MM.1S (cell line): ENCODE measurements at places on chromosomes 16 and 17.

DNA sequence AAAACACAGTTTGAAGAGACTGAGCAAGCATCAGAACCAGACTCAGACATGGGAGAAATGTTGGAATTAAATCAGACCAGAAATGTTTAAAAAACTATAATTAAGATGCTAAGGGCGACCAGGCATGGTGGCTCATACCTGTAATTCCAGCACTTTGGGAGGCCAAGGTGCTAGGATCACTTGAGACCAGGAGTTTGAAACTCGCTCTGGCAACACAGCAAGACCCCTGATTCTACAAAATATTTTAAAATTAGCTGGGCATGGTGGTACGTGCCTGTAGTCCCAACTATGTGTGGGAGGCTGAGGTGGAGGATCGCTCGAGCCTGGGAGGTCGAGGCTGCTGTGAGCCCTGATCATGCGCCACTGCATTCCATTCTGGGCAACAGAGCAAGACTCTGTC is 160.3 kb downstream of the COPRS start:
- no peak for DNase-seq

- DNase-seq, result no peak
Observed at GRCh38 chr16:2929693-2930092, 18.0 kb downstream of the FLYWCH1 start.

DNA sequence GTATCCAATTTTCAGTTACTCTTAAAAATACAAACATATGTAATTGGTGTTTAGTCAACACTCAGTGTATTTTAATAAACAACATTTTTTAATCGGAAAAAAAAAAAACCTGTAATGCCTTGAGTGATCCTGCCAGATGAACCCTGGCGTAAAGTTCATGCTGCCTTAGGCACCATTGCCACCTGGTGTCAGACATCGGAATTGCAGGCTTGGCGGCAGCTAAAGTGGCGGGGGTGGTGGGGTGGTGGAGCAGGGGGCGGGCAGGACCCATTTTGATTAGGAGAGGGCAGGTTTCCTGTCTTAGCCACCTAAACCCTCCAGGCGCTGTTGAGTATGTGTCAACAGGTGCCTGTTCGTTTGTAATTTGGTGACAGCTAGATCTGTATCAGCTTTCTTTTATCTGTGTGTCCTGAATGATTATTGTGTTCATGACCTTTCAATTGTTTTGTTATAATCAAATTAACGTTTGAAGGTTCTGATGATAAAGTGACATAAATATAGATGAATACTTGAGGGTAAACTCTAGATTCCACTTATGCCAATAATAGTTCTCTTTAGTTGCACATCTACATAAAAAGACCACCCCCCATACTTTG is 588.7 kb downstream of the CDH13 start:
- DNase-seq, result peak; percentile 11

GRCh38 chr17:28346199-28346580 is 10.6 kb downstream of the TNFAIP1 start:
- DNase-seq, result no peak

DNA sequence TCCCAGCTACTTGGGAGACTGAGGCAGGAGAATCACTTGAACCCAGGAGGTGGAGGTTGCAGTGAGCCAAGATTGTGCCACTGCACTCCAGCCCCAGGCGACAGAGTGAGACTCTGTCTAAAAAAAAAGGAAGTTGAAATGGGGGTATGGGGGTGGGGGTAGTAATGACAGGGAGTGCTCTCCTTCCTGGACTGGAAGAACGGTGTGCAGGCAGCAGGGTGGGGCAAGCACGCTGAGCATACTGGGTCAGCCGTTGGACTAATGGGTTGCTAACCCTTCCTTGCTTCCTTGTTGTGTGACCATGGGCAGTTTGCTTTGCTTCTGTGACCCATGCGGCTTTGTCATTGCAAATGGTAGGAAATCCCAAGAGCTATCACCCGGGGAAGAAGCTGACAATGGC is 16.5 kb downstream of the KATNIP start:
- no peak for DNase-seq

GRCh38 chr17:76715496-76715830 is 4.7 kb upstream of the MXRA7 start:
- DNase-seq, result no peak

DNA sequence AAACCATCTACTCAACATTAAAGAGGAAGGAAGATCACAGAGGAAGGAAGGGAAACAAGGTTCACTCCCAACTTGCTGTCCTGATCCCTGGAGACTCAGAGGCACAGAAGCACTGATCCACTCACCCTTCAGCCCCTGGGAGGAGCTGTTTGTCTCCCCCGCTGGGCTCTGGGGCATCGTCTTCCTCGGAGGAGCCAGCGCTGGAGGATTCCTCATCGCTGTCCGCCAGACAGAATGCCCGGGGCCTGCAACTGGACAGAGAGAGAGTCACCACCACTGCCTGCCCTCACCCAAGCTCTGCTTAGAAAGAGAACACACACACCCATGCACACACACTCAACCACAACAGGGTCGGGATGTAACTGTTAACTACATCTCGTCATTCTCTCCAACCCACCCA is 24.8 kb upstream of the ERN1 start:
- no peak for DNase-seq

DNA sequence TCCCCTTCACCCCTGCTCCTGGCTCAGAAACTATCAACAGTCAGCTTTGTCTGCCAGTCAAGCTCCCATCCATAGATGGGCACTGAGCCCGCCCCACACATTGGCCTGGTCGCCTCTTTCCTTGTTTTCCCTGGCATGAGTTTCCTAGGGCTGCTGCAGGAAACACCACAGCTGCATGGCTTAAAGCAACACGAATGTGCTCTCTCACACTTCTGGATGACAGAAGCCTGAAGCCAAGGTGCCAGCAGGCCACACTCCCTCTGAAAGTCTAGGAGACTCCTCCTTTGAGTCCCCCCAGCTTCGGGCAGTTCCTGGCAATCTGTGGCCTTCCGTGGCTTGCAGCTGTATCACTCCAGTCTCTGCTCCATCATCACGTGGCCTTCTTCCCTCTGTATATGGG is 69.9 kb downstream of the TBC1D16 start:
- no peak for DNase-seq

- no peak for DNase-seq
Observed at GRCh38 chr16:82583422-82583821, 43.3 kb upstream of the CDH13 start.

DNA sequence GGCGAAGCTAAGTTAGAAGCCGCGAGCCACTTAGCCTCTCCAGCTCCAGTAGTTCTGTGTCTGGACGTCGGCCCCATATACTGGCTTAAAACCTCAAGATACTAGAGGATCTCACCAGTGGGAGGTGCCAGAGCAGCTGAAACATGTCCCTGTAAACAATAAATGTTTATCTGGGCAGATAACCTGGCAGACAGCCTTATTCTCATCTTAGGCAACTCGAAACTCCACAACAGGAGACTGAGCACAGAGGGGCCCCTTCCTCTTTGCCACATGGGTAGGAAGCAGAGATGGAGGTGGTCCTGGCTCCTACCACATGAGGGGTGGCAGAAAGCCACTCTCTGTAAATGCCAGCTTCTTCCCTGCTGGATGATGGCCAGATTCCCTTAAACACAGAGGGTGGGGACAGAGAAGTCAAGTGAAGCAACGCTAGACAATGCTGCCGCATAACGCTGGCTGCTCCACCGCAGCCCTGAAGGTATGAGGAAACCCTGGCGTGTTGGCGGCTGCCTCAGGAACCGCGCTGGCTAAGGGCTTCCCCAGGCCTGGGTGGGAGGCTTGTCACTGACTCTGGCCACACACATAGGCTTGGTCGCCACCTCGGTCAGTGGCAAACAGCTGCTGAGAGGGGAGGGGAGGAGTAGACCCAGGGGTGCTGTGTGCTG is 67.9 kb downstream of the HIC1 start:
- no peak for DNase-seq

DNA sequence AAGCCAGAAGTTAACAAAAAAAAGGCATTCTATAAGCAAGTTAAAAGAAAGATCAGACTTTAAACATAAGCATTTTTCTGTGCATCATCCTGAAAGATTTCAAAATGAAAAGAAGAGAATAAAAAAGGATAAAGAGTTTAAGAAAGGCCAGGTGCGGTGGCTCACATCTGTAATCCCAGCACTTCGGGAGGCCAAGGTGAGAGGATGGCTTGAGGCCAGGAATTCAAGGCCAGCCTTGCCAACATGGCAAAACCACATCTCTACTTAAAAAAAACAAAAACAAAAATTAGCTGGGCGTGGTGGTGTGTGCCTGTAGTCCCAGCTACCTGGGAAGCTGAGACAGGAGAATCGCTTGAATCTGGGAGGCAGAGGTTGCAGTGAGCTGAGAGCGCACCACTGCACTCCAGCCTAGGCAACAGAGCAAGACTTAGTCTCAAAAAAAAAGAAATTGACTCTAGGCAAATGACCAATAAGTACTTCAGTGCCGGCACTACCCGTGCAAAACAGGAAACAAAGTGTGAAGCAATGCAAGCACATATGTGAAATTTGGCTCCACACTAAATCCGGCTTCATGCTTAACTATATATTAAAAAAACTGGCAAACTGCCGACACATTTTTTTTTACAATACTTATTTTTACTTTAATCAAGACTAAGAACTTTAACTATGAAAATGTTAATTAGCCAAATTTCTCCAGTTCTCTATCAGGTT is 83.2 kb upstream of the C17orf78 start:
- DNase-seq, result no peak
